Osteocyte (in vitro differentiated cells): ENCODE measurements at places on chromosomes 16 and 17. TPM values are rescaled to one million over a fixed set of nuclear protein-coding genes. Genes with fewer than 3 reads are reported as not detected.

ZNF768 gene
- 36.4 and 37.1 TPM in 2 replicates for total RNA-seq

IL17C gene
- not detected in 2 replicates for total RNA-seq

CDH16 gene
- total RNA-seq = not detected in 2 replicates

BRIP1 gene
- total RNA-seq = 4.6 and 6.0 TPM in 2 replicates

LONP2 gene
- 67.1 and 69.5 TPM in 2 replicates for total RNA-seq

TP53TG3D gene
- not detected in 2 replicates for total RNA-seq

TMC7 gene
- total RNA-seq = 1.2 and 2.0 TPM in 2 replicates

MYCBPAP gene
- total RNA-seq = 0.46 and 0.81 TPM in 2 replicates

CCL1 gene
- total RNA-seq = not detected in 2 replicates

FAHD1 gene
- total RNA-seq = 25.9 and 29.5 TPM in 2 replicates

MTSS2 gene
- total RNA-seq = 156 and 169 TPM in 2 replicates

DPEP2 gene
- total RNA-seq = not detected in 2 replicates

PABPN1L gene
- total RNA-seq = not detected in 2 replicates

CMTM1 gene
- 7.8 and 8.0 TPM in 2 replicates for total RNA-seq

PIRT gene
- total RNA-seq = not detected in 2 replicates

ZFHX3 gene
- 89.1 and 97.0 TPM in 2 replicates for total RNA-seq

GPRC5C gene
- 44.4 and 56.4 TPM in 2 replicates for total RNA-seq

PPY gene
- not detected in 2 replicates for total RNA-seq
